ENCODE measurements at places on chromosomes 7 and 10.

GRCh38 chr10:29304264-29304994 lies 15.6 kb downstream of the LYZL1 start:
- H3K4me1 ChIP-seq, result no peaks in the 10 kb centered on the region
- no peak overlapping the region for H3K27ac ChIP-seq
- no peak overlapping the region for H3K4me3 ChIP-seq
- peak; percentile 64 for DNase-seq
- no peaks in the 10 kb centered on the region for H3K27me3 ChIP-seq

DNA sequence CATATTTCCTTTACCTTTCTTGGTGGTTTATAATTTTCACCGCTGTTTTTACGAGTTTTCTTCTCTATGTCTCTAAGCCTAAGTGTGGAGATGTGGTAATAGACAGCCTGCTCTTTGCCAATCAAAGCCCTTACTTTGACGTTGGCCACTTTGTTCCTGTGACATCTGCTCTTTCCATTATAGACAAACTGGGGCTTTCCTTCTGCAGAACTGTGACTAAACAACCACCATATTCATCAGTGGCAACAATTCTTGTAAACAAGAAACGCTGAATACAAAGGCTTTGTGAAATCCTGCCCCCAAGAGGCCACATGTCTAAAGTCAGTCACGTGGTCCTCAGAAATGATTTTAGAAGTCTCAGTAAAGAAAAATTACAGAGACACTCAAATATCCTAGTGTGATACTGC lies 59.6 kb upstream of the CAPZA2 start:
- no peak for DNase-seq
- H3K4me1 ChIP-seq, result no peaks in the 10 kb centered on the region
- peak overlapping the region; percentile 17 for H3K27ac ChIP-seq
- H3K27me3 ChIP-seq, result no peaks in the 10 kb centered on the region
- no peaks in the 10 kb centered on the region for H3K36me3 ChIP-seq
- H3K4me3 ChIP-seq, result no peak overlapping the region

GRCh38 chr7:138006106-138006505 lies 4.2 kb upstream of the CREB3L2 start:
- H3K27ac ChIP-seq, result no peak overlapping the region
- no peaks in the 10 kb centered on the region for H3K27me3 ChIP-seq
- H3K4me3 ChIP-seq, result no peak overlapping the region
- no peak for DNase-seq
- H3K4me1 ChIP-seq, result no peaks in the 10 kb centered on the region

DNA sequence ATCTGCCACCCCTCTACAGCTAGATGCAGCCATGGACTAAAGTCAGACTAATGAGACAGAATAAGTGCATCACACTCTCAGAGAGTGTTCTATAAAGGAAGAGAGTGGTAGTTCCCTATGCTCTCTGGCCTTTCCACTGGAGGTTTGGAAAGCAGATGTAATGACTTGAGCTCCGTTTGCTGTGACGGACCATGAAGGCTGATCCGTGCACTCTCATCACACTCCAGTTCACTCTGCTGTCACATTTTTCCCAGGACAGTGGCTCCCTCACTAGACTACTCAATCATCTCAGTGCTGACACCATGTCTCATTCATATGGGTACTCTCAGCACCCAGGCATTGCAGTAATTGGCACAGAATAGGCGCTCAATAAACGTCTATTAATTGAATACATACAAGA lies 20.4 kb downstream of the TRDMT1 start:
- no peak overlapping the region for H3K4me3 ChIP-seq
- no peaks in the 10 kb centered on the region for H3K36me3 ChIP-seq
- H3K27me3 ChIP-seq, result no peaks in the 10 kb centered on the region

- no peaks in the 10 kb centered on the region for H3K36me3 ChIP-seq
- H3K27me3 ChIP-seq, result no peaks in the 10 kb centered on the region
- DNase-seq, result no peak
Observed at GRCh38 chr10:65754112-65754511, 1171.7 kb upstream of the LRRTM3 start.

- no peak overlapping the region for H3K27ac ChIP-seq
- no peak for DNase-seq
- no peaks in the 10 kb centered on the region for H3K27me3 ChIP-seq
- no peak overlapping the region for H3K4me3 ChIP-seq
- no peaks in the 10 kb centered on the region for H3K4me1 ChIP-seq
Observed at GRCh38 chr7:134992626-134993179, 6.4 kb downstream of the AGBL3 start.

GRCh38 chr7:4738711-4739527 lies 36.5 kb upstream of the AP5Z1 start:
- H3K27ac ChIP-seq, result peak overlapping the region; percentile 20
- H3K4me3 ChIP-seq, result no peak overlapping the region
- peaks cover 4% of the 10 kb centered on the region for H3K4me1 ChIP-seq
- no peaks in the 10 kb centered on the region for H3K36me3 ChIP-seq
- no peak for DNase-seq

GRCh38 chr7:148380596-148381419 lies 209.8 kb upstream of the C7orf33 start:
- no peaks in the 10 kb centered on the region for H3K4me1 ChIP-seq
- no peak overlapping the region for H3K4me3 ChIP-seq
- no peaks in the 10 kb centered on the region for H3K36me3 ChIP-seq
- no peak for DNase-seq
- H3K27me3 ChIP-seq, result no peaks in the 10 kb centered on the region
- H3K27ac ChIP-seq, result no peak overlapping the region

- H3K36me3 ChIP-seq, result no peaks in the 10 kb centered on the region
- no peak for DNase-seq
- no peak overlapping the region for H3K27ac ChIP-seq
Observed at GRCh38 chr10:1228467-1228975, 172.3 kb downstream of the WDR37 start.

DNA sequence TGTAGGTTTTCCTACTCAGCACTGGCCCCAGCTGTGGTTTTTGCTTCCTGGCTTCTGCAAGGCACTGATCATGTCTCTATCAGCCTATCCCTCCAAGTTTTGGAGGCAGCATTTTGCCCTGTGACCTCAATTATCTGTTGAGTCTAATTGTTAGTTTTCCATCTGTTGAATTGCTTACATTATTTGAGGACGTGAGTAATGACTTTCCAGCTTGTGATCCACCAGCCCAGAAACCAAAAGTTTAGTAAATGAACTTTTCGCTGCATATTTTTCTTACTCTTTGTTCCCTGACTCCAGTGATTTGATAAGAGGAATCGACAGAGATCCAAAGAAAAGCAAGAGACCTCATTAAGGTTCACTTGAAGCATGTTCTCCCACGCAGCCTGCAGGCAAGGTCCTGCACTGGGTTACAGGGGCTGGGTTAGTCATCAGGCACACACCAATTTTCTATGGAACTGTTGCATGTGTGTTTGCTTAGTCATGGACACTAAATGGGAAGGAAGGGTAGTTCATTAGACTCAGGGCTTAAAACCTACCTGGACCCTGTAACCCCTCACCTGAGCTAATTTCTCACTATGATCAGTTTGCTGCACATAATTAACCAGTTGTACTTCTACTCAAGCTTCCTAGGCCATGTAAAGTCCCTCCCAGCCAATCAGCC lies 57.2 kb downstream of the AKR1E2 start:
- no peak for DNase-seq
- H3K4me1 ChIP-seq, result no peaks in the 10 kb centered on the region
- no peaks in the 10 kb centered on the region for H3K36me3 ChIP-seq
- no peak overlapping the region for H3K4me3 ChIP-seq

DNA sequence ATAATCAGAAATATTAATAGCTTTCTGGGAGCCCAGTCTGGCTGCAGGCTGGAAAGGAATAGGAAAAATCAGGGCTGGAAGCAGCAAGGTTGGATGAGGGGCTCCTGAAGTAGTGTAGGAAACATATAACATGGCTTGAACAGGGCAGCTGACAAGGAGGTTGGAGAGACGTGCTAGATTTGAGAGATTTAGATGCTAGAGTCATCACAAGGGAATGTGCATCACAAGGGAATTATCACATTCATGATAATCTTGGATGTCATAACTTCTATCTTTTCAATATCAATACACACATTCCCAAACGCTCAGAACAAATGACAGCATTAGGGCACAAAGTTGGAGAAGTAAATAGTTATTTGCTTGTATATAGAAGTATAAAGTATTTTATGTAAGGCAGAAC lies 120.9 kb upstream of the EGFR start:
- no peaks in the 10 kb centered on the region for H3K27me3 ChIP-seq
- H3K4me3 ChIP-seq, result no peak overlapping the region
- H3K4me1 ChIP-seq, result no peaks in the 10 kb centered on the region
- H3K27ac ChIP-seq, result no peak overlapping the region

DNA sequence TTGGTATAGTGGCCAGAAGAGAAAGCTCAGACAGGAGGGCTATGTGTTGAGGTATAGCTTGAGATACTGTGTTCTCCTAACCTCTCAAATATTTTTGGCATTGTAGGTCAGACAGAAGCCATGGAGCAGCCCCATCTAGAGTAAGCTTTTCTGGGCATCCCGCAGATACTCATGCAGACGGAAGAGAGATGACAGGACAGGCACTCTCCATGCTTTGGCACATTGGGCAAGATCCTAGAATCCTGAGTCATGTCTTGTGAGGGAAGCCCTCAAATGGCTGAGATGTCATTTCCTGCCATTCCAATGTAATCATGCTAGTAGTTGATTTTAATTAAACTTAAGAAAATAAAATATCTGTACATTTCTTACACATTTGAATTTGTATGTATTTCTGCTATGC lies 16.8 kb upstream of the KIF20B start:
- H3K27me3 ChIP-seq, result no peaks in the 10 kb centered on the region
- no peak overlapping the region for H3K4me3 ChIP-seq
- H3K27ac ChIP-seq, result no peak overlapping the region
- H3K4me1 ChIP-seq, result no peaks in the 10 kb centered on the region
- DNase-seq, result no peak

DNA sequence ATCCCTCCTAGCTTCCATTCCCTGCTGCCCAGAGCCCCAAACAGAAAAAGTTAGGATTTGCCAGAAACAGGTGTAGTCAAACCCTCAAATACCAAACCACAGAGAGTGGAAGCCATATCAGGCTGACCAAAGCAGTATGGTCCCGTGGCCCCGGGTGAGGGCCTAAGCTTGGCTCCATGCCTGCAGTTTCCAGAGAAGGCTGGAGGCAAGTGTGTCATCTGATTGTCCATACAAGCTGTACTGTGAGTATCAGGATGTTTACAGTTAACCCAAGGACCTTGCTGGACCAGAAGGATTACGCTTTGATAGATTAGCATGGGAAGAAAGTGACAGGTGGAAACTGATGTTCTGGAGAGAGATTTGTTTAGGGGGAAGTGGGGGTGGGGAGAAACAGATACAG lies 96.3 kb downstream of the PRKAG2 start:
- no peak overlapping the region for H3K4me3 ChIP-seq
- no peaks in the 10 kb centered on the region for H3K27me3 ChIP-seq
- peaks cover 3% of the 10 kb centered on the region for H3K4me1 ChIP-seq
- H3K36me3 ChIP-seq, result no peaks in the 10 kb centered on the region
- H3K27ac ChIP-seq, result no peak overlapping the region

- H3K27me3 ChIP-seq, result no peaks in the 10 kb centered on the region
- no peak overlapping the region for H3K4me3 ChIP-seq
- DNase-seq, result no peak
- no peak overlapping the region for H3K27ac ChIP-seq
- no peaks in the 10 kb centered on the region for H3K4me1 ChIP-seq
Observed at GRCh38 chr7:134029-134428, 58.3 kb upstream of the FAM20C start.

GRCh38 chr7:103114576-103115008 lies 34.3 kb downstream of the NAPEPLD start:
- no peak overlapping the region for H3K4me3 ChIP-seq
- no peak for DNase-seq
- no peaks in the 10 kb centered on the region for H3K4me1 ChIP-seq
- no peaks in the 10 kb centered on the region for H3K27me3 ChIP-seq

GRCh38 chr7:33459340-33459751 lies 330.0 kb downstream of the BBS9 start:
- H3K4me1 ChIP-seq, result no peaks in the 10 kb centered on the region
- DNase-seq, result no peak
- no peaks in the 10 kb centered on the region for H3K36me3 ChIP-seq
- H3K27me3 ChIP-seq, result no peaks in the 10 kb centered on the region
- H3K4me3 ChIP-seq, result no peak overlapping the region

GRCh38 chr10:61071580-61071979 lies 127.6 kb upstream of the RHOBTB1 start:
- H3K4me1 ChIP-seq, result no peaks in the 10 kb centered on the region
- H3K36me3 ChIP-seq, result no peaks in the 10 kb centered on the region

DNA sequence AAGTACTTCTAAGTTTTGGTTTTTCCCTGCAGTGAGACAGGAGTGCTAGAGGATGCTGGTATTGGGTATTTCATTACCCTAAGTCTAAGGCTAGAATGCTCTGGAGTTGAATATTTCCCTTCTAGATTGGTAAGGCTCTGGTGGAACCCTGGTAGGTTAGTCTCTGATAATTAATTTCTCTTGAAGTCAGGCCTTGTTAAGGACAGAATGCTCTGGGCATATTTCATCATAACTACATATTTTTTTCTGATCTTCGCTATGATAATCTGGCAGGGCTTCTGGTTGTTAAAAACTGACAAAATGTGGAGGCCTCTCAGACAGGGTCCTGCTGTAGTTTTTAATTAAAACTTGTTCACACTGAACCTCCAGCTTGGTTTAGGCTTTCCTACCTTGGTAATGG lies 83.8 kb downstream of the CDK13 start:
- H3K27me3 ChIP-seq, result no peaks in the 10 kb centered on the region
- H3K36me3 ChIP-seq, result no peaks in the 10 kb centered on the region
- no peaks in the 10 kb centered on the region for H3K4me1 ChIP-seq
- H3K4me3 ChIP-seq, result no peak overlapping the region
- H3K27ac ChIP-seq, result no peak overlapping the region

- H3K27me3 ChIP-seq, result no peaks in the 10 kb centered on the region
- H3K27ac ChIP-seq, result no peak overlapping the region
- no peaks in the 10 kb centered on the region for H3K4me1 ChIP-seq
- H3K36me3 ChIP-seq, result no peaks in the 10 kb centered on the region
- no peak for DNase-seq
Observed at GRCh38 chr7:87119581-87119980, 32.7 kb upstream of the DMTF1 start.

DNA sequence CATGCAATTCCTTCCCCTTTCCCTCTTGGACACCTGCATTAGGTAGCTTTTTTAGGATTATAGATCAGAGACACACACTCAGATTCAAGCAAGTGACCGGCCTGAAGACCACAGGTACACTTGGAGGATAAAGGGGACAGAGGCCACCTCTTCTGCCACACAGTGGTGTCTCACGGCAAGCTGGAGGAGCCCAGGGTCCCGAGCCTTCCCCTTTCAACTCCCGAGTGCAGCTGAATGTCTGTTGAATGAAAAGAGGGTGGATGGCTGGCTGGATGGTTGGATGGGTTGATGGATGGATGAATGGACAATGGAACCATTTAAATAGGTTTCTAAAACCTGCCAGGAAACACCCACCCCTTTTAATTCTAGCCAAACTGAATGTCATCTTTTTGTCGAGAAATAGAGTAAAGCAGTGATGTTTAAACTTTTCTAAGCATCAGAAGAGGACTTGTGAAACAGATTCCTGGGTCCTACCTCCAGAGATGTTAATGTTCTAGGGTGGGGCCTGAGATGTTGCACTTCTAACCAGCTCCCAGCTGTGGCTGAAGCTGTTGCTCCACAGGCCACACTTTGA lies 49.2 kb upstream of the ZMIZ1 start:
- no peaks in the 10 kb centered on the region for H3K36me3 ChIP-seq
- no peaks in the 10 kb centered on the region for H3K4me1 ChIP-seq
- no peaks in the 10 kb centered on the region for H3K27me3 ChIP-seq
- DNase-seq, result no peak

- H3K27ac ChIP-seq, result peak overlapping the region; percentile 22
- no peaks in the 10 kb centered on the region for H3K36me3 ChIP-seq
- H3K4me3 ChIP-seq, result no peak overlapping the region
- peaks cover 4% of the 10 kb centered on the region for H3K4me1 ChIP-seq
Observed at GRCh38 chr7:116271161-116271913, 61.0 kb downstream of the TES start.

Measured in prostate gland (tissue), 2 donors.